Central memory CD8-positive, alpha-beta T cell (primary cell): ENCODE measurements at places on chromosomes 2 and 18.

GRCh38 chr2:107276034-107276433 lies 390.1 kb upstream of the ST6GAL2 start:
- no peak for DNase-seq
- no peak overlapping the region for H3K4me3 ChIP-seq
- no peaks in the 10 kb centered on the region for H3K36me3 ChIP-seq
- no peaks in the 10 kb centered on the region for H3K27me3 ChIP-seq
- H3K4me1 ChIP-seq = no peaks in the 10 kb centered on the region

GRCh38 chr2:166184789-166185188 lies 57.0 kb upstream of the SCN1A start:
- no peak for DNase-seq
- H3K27ac ChIP-seq = no peak overlapping the region
- no peaks in the 10 kb centered on the region for H3K27me3 ChIP-seq
- H3K4me1 ChIP-seq = no peaks in the 10 kb centered on the region

DNA sequence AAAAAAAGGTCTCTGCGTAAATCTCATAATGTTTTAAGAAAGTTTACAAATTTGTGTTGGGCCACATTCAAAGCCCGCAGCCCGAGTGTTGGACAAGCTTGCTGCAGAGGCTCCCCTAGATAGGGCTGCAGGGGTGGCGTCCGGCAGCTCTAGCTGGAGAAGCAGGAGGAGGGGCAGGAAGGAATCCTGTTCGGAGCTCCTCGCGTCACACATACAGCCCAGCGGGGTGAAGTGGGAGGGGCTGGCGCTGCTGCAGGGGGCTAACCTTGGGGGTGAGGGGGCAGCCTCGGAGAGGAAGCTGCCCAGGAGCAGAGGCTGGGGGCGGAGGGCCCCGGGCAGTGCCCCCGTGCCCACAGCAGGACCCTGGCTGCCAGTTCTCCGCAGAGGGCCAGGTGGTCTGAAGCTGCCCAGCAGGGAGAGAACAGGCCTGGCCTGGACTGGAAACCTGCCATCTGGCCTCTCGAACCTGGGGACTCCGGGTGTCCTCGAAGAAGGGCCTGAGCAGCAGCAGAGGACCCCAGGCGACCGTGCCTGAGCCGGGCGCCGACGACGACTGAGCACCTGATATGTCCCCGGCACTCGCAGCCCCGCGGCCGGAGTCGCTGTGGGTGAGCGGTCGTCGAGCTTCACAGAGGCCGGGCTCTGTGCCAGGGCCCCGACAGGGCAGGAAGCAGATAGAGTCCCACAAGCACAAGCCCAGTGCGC lies 2.6 kb upstream of the GPR35 start:
- DNase-seq = peak; percentile 35
- peaks cover 57% of the 10 kb centered on the region for H3K4me1 ChIP-seq
- no peaks in the 10 kb centered on the region for H3K27me3 ChIP-seq
- peak overlapping the region; percentile 97 for H3K27ac ChIP-seq
- H3K4me3 ChIP-seq = peak overlapping the region; percentile 81
- H3K36me3 ChIP-seq = peaks cover 9% of the 10 kb centered on the region

DNA sequence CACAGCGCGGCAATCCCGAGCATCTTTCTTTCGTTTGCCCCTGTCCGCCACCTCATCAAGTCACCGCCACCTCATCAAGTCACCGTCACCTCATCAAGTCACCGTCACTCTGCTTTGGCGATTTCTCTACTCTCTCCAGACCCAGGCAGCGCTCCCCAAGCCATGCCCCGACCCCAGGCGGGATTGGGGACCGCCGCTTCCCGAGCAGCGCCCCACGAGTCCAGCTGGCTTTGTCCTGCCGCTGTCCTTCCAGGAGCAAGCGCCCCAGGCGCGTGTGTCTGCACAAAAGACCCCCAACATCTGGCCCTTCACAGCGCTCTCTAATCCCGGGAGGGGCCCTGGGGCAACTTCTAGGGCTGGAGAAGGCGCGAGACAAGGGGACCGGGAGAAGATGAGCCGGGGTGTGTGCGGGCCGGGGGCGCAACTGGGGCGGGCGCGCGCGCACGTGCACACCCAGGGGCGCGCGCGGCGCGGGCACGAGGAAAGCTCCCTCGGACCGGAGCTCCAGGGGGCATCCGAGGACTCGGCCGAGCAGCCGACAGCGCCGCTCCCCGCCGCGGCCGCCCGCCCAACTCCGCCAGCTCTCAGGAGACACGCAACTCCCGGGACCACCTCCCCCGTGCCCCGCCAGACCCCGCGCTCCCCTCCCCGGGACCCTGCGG lies 633 bp upstream of the RNF152 start:
- peaks cover 3% of the 10 kb centered on the region for H3K36me3 ChIP-seq
- peaks cover 11% of the 10 kb centered on the region for H3K4me1 ChIP-seq

DNA sequence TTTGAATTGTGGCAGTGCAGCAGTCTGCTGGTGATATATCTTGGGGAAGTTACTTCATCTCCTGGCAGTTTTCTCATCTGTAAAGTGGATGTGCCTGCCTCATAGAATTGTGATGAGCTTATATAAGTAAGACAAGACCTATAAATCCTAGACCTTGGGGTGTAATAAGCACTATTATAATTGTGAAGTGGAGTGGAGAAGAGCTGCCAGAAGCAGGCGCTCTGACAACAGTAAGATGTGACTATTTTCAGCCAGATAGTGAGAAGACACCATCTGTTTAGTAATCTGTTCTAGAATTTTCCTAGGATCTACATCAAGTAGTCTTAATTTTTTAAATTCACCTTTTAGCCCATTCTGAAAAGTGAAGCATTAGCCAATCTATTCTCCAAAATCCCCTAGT lies 85.6 kb upstream of the TSPYL6 start:
- DNase-seq = no peak
- no peaks in the 10 kb centered on the region for H3K4me1 ChIP-seq
- H3K36me3 ChIP-seq = no peaks in the 10 kb centered on the region
- H3K27me3 ChIP-seq = peaks cover 31% of the 10 kb centered on the region
- no peak overlapping the region for H3K27ac ChIP-seq

DNA sequence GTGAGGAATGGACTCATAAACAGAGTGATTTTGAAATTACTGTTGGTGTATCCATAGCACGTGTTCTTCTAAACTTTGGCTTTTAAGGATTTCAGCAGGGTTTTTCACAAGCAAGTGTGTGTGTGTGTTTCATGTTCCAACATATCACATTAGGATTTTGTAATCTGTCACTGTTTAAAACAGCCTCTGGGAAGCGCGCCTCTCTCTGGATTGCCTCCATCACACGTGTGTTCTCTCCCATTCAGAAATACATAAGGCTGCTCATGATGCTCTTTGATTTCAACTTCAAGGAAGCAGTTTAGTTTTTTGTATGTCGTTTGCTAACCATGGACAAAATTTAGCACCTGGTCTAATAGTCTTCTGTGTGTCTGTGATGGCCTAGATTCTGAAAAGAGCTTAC lies 370.4 kb downstream of the MTX2 start:
- no peak for DNase-seq
- H3K4me3 ChIP-seq = no peak overlapping the region
- H3K4me1 ChIP-seq = peaks cover 5% of the 10 kb centered on the region
- H3K36me3 ChIP-seq = no peaks in the 10 kb centered on the region
- H3K27ac ChIP-seq = no peak overlapping the region

GRCh38 chr2:238450440-238450861 lies 23.7 kb downstream of the ASB1 start:
- no peak overlapping the region for H3K4me3 ChIP-seq
- H3K4me1 ChIP-seq = peaks cover 19% of the 10 kb centered on the region
- peak overlapping the region; percentile 32 for H3K27ac ChIP-seq
- no peaks in the 10 kb centered on the region for H3K27me3 ChIP-seq
- H3K36me3 ChIP-seq = peaks cover 25% of the 10 kb centered on the region
- DNase-seq = no peak

- H3K4me1 ChIP-seq = no peaks in the 10 kb centered on the region
- H3K27me3 ChIP-seq = no peaks in the 10 kb centered on the region
- H3K4me3 ChIP-seq = no peak overlapping the region
- DNase-seq = no peak
- no peak overlapping the region for H3K27ac ChIP-seq
These were observed 105.1 kb downstream of the DYSF start for GRCh38 chr2:71558300-71559051.

- H3K36me3 ChIP-seq = no peaks in the 10 kb centered on the region
- peaks cover 5% of the 10 kb centered on the region for H3K4me1 ChIP-seq
- no peak for DNase-seq
- no peaks in the 10 kb centered on the region for H3K27me3 ChIP-seq
- H3K27ac ChIP-seq = no peak overlapping the region
These were observed 451.9 kb upstream of the ZEB2 start for GRCh38 chr2:144971786-144972335.

DNA sequence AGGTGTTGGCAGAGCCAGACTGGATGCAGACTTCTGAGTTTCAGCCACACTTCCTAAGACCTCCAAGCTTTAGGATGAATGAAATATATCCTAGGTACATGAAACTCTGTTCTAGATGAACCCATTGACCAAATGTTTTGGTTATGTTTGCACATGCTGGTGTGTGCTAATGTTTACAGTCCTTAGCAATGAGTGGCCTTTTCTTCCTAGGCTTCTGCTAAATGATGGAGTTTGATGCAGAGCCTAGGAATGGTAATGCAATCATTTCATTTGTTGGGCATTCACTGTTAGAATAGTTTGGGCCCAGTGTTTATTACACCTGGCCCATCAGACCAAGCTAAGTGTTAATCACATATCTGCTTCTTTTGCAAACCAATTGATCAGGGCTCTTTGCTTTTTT lies 464.7 kb downstream of the MEIS1 start:
- no peaks in the 10 kb centered on the region for H3K27me3 ChIP-seq
- DNase-seq = no peak
- no peaks in the 10 kb centered on the region for H3K4me1 ChIP-seq
- no peak overlapping the region for H3K4me3 ChIP-seq
- no peaks in the 10 kb centered on the region for H3K36me3 ChIP-seq

- H3K36me3 ChIP-seq = peaks cover 41% of the 10 kb centered on the region
- H3K27me3 ChIP-seq = no peaks in the 10 kb centered on the region
- DNase-seq = no peak
- H3K4me1 ChIP-seq = peaks cover 36% of the 10 kb centered on the region
These were observed 1.1 kb upstream of the RPL37A start for GRCh38 chr2:216497382-216498069.

GRCh38 chr2:219496247-219496824 lies 2.4 kb upstream of the GMPPA start:
- peaks cover 12% of the 10 kb centered on the region for H3K36me3 ChIP-seq
- H3K4me1 ChIP-seq = peaks cover 39% of the 10 kb centered on the region
